DMS79 (cell line): ENCODE measurements at places on chromosomes 4 and X.

DNA sequence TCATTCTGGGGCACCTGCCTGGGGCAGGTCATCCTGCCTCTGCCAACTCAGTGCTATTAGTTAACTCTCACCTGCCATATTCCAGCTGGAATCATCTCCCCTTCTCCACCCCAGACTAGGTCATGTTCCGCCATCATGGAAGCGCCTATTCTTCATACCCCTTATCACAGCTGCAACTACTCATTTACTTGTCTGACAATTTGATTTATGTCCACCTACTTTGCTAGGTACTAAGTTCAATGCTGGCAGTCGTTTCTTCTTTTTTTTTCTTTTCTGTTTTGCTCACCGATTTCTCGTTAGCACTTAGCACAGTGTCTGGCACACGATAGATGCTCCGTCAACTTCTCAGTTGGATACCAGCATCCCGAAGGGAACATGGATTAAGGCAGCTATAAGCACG is 1.1 kb upstream of the FMR1 start:
- DNase-seq: no peak

DNA sequence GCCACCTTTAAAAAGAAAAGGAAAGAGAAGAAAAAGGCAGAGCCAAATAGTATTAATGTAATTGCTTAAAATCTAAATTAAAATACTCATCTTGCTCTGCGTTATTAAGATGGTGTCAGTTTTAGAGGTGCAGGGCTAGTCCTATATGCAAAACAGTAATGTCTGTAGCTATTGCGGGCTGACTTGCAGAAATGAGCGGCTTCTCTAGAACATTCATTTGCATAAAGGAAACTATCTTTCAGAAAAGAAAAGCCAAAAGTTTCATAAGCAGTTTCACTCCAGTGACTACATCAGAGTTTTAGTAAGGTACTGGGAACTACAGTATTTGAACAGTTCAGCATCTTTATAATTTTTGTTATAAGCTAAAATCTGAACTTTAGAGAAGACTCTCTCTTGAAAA is 6.0 kb downstream of the SMAD1 start:
- no peak for DNase-seq

DNA sequence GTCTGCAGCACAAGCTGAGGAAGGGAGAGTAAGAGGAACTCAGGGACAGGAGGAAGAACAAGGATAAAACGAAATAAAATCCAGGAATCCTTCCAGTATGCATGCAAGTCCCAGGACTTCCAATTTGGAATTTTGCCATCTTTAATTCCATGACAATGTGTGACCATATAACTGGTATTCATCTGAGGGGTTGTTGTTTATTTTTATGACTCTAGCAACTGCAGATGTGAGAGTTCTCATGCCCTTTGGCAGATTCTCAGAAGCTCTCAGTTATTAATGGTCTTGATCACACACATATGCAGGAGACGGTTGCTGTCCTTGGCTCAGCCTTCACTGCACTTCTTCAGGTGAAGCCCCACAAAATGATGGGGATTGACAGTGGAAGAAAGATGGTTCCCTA is 148.2 kb downstream of the SMIM20 start:
- no peak for DNase-seq

DNA sequence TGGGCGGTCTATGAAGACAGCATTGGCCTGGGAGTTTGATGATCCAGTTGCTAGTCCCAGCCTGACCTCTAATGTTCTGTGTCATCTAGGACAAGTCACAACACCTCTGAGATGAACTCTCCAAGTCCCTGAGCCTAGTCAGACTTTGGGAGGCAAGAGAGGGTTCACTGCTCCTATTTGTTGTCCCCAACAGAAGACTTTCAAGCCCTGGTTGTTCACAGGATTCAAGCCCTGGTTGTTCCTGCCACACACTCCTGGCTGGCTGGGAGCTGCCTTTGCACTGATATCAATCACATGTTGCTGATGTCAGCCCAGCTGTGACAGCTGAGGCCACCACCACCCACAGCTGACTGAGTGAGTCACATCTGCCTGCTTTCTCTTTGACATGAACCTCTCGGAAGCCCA is 253.2 kb upstream of the RASGEF1B start:
- peak; percentile 38 for DNase-seq

DNA sequence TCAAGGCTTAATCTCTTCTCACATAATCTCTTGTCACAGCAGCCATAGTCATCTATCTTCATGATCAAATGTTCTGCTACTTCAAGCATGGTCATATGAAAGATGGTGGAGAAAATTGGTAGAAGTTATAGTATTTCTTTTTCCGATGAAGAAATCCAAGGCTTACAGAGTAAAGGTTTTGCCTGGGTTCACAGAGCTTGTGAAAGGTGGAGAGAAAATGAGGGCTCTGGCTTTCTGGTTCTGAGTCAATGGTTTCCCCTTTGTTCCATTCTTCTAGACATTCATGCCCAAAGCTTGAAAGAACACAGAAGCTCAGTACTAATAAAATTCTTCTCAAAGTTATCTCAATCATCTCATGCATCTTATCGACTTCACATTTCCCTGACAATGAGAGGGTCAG is 36.1 kb downstream of the CLNK start:
- DNase-seq: no peak

- DNase-seq: no peak
Observed at GRCh38 chr4:155512817-155513216, 136.1 kb upstream of the MAP9 start.

DNA sequence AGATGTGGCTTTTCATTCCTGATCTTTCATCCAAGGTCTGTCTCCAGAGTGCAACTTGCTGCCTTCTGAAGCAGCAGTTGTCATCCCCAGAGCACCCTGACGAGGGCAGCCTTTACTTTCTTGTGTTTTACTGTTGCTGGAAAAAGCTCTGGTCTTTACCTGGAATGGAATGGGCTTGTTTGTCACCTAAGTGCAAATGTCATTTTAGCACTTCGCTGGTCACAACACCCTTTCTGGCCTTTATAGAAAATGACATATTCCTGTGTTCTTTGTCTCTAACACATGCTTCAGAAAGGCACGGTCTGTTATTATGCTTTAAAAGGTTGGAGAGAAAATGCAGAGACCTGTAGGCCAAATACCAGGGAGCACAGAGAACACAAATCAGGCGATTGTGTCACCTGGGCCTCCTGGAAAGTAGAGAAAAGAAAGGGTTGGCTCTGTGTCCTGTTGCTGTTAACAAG is 332.7 kb upstream of the IGFBP7 start:
- no peak for DNase-seq

DNA sequence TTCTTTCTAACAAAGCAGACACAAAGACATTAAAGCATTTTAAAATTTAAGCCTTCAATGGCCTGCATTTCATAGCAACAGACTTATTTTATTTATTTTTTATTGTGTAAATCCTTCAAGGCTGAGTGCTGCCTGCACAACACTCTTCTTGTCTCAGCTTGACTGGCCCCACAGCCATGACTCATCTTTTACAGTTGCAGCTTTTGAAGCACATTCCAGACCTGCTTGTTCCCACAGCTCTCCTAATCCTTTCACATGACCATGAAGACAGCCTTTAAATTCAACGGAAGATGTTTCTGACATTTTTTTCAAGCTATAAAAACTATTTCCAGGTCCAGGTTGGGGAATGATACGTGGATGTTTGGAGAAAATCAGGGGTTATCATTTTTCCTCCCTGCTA is 276.9 kb upstream of the TACR3 start:
- DNase-seq: no peak

DNA sequence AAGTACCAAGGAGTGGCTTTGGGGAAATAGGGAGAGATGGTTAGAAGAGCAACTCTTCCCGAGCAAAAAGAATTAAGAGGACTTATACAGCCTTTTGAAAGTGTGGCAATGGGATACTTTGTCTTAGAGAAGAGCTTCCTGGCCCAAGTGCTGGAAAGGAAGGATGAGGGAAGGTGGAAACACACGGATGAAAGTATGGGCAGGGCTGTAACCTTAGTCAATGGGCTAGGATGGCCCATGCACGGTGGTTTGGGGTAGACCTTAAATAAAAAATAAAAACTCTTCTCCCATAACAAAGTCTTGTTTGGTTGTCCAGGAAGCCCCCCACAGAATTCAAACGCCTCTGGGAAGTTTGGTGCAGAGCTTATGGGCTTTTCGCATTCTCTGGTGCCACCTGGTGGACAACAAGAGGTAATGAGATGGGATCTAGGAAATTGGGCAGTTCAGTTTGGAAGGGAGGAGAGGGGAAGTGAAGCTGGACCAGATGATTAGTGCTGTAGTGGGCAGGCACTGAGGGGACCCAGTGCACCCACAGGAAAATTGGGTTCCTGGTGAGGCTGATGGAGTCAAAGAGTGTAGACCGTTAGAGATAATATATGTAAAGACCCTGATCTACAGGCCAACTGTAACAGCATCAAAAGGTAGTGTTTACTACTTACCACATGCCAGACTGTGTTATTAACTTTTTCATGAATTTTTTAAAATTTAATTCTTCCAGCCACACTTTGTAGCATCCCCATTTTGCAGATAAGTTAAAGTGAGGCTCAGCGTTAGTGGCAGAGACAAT is 13.8 kb upstream of the ENOX2 start:
- DNase-seq: peak; percentile 0

GRCh38 chrX:15158736-15159406 is 111.0 kb downstream of the ASB9 start:
- no peak for DNase-seq

DNA sequence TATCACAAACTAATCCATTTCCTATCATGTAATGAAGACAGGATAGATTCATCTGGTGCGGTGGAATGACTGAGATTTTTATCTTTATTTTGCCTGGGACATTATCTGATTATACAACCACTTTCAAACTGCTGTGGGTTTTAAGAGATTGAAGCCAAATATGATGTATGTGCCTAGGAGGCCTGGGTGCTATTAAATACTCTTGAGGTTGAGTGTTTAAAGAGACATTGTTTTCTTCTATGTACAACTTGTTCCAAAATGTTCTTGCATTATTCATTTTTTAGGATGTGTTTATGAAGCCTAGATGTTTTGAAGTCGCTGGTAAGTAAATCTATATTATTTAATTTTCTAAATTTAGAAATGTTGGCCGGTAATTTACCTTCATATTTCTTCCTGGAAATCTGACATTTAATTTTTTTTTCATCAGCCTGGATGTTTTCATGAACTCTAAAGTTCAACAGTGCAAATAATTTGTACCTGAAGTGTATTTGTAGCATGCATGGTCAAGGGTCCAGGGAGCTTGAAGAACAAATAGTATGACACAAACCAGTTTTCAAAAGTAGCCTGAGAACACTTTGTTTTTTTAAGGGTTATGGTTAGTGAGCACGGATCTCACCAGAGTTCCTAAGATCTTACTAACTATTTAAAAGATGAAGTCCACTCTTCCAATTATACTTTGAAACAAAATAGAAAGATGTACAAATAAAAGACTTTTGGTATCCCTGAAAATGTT is 72.8 kb upstream of the ATP8A1 start:
- DNase-seq: no peak
